SK-MEL-5 (cell line): ENCODE measurements at places on chromosomes 11 and 22.

DNA sequence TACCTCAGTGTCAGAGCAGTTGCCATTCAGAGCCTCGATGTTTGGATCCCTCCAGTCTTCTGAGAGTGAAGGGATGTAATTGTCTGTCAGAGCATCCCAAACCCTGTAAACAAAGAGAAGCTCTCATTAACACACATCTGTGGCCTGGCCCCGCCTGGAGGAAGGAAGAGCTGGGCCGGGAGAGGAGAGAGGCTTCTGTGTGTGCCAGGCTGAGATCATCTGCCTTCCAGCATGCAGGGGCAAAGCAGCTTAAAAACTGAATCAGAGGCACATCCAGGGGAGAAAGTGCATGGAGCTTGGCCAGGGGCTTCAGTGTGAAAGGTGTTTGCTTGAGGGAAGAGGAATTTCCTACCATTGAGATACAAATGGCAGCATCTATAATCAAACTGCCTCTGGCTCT lies 14.5 kb downstream of the FEZ1 start:
- DNase-seq = peak; percentile 76

DNA sequence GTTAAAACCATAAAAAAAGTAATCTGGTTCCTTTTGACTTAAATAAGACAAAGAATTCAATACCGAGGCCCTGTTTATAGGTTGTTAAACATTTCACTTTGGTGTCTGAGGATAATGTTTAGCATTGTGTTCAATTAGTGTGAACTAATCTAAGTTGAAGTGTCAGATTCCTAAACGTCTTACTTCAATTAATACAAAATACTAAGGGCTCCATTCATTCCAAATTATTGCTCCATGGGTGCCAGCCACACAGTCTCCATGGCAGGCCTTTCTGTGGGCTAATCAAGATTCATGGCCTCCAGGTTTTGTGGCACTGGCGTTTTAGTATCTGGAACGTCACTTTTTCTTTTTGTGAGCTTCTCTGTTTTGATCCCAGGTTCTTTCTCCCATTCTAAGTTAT lies 89.4 kb downstream of the TMEM135 start:
- peak; percentile 1 for DNase-seq

DNA sequence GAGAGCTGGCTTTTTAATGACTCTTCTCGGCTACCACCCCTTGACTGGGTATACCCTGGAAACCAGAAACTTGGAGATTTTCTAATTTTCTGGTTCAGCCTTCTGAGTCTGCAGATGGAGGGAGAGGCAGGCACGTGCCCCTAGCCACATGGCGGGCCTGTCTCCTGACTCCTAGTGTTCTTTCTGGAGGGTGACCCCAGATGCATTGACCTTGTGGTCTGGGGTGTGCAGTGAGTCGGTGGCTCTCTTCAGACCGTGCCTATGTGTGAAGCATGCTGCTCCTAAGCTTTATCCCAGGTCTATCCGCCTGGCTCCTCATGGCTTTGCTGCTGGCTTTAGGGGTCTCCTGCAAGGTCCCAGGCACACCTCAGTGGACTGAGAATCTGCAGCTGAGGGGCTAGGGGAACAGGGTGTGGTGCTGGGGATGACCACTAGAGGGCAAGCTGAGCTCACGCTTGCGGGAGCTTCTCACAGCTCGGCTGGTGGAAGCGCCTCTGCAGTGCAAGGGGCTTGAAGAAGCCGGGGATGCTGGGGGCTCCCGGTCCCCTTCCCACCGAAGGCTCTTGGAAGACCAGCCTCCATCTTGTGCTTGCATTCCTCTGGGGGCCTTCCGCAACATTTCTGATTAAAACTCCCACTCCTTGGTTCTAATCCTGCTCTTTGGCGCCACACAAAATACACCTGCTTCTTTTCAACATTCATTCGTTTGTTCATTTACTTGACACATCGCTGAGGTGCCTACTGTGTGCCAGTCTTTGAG lies 51.8 kb downstream of the OTOG start:
- peak; percentile 71 for DNase-seq

- DNase-seq = no peak
Measured at GRCh38 chr11:79294845-79295731, 145.7 kb downstream of the TENM4 start.

- DNase-seq = no peak
Measured at GRCh38 chr11:132220474-132220873, 850.1 kb downstream of the NTM start.

GRCh38 chr11:28026634-28027290 lies 81.2 kb downstream of the KIF18A start:
- DNase-seq = no peak

DNA sequence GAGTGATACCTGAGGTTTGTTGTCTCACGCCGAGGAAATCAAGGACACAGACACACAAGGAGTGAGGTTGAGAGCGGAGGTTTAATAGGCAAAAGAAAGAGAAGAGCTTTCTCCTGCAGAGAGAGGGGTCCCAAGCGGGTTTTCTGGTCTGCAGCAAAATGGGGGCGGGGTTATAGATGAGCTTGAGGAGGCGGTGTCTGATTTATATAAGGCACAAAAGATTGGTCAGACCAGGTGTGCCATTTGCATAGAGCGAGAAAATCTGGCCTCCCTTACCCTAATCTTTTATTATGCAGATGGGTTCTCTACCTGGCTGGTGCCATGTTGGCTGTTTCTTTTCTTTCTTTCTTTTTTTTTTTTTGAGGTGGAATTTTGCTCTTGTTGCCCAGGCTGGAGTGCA lies 11.8 kb downstream of the C11orf96 start:
- no peak for DNase-seq
